ENCODE measurements at places on chromosomes 16 and 17.

DNA sequence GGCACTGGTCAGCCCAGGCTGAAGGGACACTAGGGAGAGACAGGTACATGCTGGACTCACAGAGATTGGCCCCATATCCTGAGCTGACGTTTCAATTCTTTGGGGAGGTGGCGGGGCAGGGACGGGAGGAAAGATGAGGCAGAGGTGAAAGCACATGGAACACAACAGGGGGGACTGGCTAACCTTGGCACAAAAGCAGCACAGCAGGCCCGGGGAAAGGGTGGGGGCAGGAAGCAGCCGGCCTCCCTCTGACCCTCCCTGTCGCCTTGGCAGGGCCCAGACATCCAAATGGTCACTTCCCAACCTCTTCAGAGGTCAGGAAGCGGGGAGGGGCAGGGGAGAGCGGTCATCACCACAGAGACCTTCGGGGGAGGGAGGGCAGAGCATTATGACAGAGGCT lies 6.6 kb downstream of the VAT1 start:
- DNase-seq: no peak

DNA sequence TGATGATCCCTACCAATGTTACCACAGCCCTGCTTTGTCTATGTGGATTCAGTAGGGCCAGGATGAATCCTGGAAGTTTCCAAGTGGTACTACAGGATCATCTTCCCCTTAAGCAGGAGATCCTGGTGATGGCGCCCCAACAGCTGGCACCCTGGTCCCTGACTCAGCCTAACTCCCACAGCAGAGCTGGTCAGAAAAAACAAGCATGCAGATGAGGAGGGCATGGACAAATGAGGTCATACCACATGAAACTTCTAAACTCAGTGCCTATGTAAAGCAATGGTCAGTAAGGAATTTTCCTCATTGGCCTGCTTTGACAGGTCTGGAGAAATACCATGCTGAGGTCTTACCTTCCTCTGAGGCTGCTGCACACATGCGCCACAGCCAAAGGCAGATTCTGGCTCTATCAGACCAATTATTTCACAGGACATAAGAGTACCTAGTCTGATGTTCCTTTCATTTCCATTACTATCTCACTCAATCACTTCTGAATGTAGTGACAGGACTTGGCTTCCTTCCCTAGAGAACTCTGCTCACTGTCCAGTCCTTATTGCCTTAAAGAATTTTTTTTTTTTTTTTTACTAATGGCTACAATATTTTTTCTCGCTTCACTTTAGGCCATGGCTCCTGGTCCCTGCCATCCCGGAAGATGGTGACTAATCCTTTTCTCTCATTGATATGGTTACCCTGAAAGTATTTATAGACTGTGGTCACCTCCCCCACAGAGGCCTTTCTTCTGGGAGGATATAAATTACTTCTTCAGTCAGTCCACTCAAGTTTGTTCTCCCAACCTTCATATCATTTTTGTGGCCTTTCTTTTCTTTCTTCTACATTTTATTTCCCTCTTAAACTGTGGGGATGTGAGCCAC lies 525.2 kb upstream of the PSMD7 start:
- no peak for DNase-seq

GRCh38 chr17:37535906-37536305 lies 46.2 kb downstream of the DUSP14 start:
- DNase-seq: no peak

GRCh38 chr16:27781981-27782880 lies 232.3 kb downstream of the KATNIP start:
- DNase-seq: no peak

GRCh38 chr17:76264425-76264754 lies 758 bp upstream of the UBALD2 start:
- DNase-seq: no peak
